ENCODE measurements at places on chromosomes 5 and 9. TPM values are rescaled to one million over a fixed set of nuclear protein-coding genes. Genes with fewer than 3 reads are reported as not detected.

TICAM2 gene
- total RNA-seq: 0.98 TPM

PCDHA9 gene
- total RNA-seq: 1.5 TPM

TGFBR1 gene
- total RNA-seq: 34.5 TPM

SLC25A48 gene
- total RNA-seq: 6.2 TPM

CCL28 gene
- total RNA-seq: 4.0 TPM

N4BP3 gene
- total RNA-seq: 9.8 TPM

BHMT2 gene
- 19.3 TPM for total RNA-seq

KCNV2 gene
- not detected for total RNA-seq

GFPT2 gene
- 60.0 TPM for total RNA-seq

TMOD1 gene
- 10.4 TPM for total RNA-seq

C9 gene
- total RNA-seq: not detected

ATP6V0E1 gene
- 173 TPM for total RNA-seq

STKLD1 gene
- 3.9 TPM for total RNA-seq

NUTM2G gene
- not detected for total RNA-seq

ZNF618 gene
- 11.8 TPM for total RNA-seq

MYMK gene
- not detected for total RNA-seq

POLE3 gene
- total RNA-seq: 35.1 TPM

HEMGN gene
- not detected for total RNA-seq

LIX1 gene
- total RNA-seq: not detected

F12 gene
- total RNA-seq: 0.64 TPM

CER1 gene
- not detected for total RNA-seq

TRAPPC13 gene
- total RNA-seq: 27.4 TPM

PCDHB5 gene
- total RNA-seq: 6.4 TPM

CCNI2 gene
- 0.98 TPM for total RNA-seq

PRUNE2 gene
- total RNA-seq: 12.0 TPM

OTP gene
- not detected for total RNA-seq

MEGF9 gene
- total RNA-seq: 22.0 TPM
